Stomach (tissue), 19 donors: ENCODE measurements at places on chromosomes 5 and 9.

DNA sequence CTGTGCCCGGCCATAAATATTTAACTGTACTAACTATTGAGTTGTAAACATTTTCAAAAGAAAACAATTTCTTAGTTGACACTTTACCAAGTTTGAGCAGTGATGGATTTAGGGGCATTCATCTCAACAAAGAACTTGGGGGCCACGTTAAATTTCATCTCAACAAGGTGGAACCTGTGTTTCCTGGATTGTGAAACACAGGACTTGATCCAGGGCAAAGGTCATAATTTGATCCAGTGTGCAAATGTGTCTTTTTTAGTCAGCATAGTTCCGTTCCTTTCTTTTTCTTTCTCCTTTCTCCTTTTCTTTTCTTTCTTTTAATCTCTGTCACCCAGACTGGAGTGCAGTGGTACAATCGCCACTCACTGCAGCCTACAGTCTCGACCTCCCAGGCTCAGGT, 3.1 kb downstream of the GFRA3 start:
- DNase-seq = no peak

- no peak for DNase-seq
Measured at GRCh38 chr5:61670941-61671340, 338.9 kb downstream of the ZSWIM6 start.

DNA sequence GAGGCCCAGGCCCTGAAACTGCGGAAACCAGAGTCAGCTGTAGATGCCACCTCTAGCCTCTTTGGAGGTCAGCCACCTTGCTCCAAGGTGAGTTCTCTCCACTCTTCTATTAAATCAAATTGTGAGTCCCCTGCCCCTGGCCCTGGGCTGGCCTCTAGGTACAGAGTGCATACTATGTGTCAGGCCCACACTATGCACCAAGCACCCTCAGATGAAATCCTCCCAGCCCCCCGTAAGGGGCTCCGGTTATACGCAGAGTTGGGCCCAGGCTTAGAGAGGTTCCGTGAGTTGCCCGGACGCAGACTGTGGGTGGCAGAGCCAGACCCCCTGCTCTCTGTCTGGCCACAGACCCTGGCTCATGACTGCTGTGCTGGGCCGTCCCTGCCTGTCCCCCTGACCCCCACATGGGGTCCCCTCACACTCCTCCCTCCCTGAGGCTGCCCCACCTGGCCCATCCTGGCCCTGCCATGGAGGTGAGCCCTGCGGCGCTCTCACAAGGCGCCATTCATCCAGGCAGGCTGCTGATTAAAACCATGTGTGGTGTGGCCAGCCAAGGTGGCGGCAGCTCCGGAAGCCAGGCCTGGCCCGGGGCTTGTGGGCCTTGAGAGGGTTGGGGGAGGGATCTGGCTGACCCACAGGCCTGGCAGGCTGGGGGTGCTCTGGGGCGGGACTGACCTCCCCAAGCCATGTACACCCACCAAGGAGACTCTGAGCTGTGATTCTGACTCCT, 65.5 kb upstream of the SYNPO start:
- no peak for DNase-seq

- no peak for DNase-seq
Measured at GRCh38 chr5:62509806-62510205, 68.8 kb upstream of the LRRC70 start.

DNA sequence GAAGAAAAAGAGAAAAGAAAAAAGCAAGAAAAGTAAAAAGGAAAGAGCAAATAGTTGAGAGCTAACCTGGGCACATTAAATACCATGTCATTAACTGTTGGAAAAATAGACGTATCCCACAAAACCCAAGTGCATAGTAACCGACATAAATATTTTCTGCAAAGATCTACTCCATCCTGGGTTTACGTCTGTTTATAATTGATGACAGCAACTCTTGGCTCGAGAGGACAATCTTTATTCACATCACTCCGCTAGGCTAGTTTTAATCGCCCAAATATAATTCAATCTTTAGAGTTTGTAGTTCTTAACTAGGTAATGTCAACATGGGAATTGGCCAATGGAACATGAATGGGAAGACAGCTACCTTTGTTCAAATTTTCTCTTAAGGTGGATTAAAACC, 321.7 kb upstream of the TNC start:
- no peak for DNase-seq

- no peak for DNase-seq
Measured at GRCh38 chr5:153096381-153096780, 394.1 kb upstream of the GRIA1 start.

GRCh38 chr9:126375386-126375785, 48.8 kb downstream of the MVB12B start:
- DNase-seq = no peak

DNA sequence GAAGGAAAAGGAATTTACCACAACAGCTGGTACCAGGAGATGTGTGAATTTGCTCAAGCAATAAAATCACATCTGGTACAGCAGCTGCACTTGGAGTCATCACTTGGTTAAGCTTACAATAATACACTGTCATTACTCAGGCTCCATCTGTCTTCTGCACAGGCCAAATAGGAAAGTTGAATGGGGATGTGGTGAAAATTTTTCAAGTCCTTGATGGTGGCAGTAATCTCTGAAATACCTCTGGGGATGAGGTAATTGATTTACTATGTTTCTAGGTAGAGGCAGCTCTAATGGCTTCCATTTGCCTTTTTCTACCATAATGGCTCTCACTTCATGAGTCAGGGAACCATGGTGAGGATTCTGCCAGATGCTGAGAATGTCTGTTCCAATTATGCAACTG, 206.8 kb upstream of the ATP10B start:
- DNase-seq = no peak

DNA sequence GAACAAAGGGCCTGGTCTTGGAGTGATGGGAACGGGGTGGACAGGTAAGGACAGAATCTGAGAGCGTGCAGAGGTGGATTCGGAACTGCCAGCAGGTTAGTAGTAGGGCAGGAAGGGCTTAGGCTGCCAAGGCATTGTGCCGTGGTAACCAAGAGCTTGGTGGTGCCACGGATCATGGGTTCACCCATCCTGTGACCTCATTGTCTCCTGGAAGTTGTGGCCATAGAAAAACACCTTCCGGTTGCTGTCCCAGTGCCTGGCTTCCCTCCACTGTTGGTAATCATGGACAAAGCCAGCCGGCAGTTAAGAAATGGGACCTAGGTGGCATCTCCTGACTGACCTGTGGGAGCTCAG, 42.5 kb upstream of the CFAP157 start:
- DNase-seq = no peak

GRCh38 chr5:31563216-31563615, 31.1 kb downstream of the C5orf22 start:
- no peak for DNase-seq

DNA sequence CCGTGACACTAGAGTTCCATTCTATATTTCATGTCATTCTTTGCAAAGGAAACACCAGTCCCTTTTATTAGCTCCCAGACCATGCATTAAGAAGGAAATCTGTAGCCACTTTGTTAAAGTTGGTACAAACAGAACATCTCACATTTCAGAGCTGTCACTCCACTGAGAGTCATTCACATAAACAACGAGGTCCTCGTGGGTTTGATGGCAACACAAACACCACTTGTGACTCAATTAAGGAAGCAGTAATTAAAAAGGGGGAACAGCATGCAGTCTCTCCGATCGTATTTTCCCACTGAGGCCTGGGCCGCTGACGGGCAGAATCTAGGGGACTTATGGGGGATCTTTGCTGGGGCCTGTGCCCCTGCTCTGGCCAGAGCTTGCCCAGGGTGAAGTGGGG, 94.2 kb upstream of the ZNF618 start:
- DNase-seq = no peak

- no peak for DNase-seq
Measured at GRCh38 chr9:17521100-17521855, 57.6 kb upstream of the SH3GL2 start.

DNA sequence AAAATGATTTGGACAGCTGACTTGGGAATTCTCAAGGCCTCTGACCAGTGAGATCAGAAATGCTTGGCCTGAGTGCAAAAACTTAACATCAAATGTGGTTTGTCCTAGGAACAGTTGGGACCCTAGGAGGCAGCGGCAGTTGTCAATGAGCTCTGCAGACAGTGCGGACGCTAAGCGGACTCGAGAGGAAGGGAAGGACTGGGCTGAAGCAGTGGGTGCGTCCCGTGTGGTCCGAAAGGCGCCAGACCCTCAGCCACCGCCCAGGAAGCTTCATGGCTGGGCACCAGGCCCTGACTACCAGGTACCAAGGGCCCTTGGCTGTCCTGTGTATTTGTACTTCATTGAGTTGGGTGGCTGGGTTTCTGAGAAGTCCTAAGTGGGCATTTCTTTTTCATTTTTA, 43.7 kb upstream of the POMT1 start:
- no peak for DNase-seq

DNA sequence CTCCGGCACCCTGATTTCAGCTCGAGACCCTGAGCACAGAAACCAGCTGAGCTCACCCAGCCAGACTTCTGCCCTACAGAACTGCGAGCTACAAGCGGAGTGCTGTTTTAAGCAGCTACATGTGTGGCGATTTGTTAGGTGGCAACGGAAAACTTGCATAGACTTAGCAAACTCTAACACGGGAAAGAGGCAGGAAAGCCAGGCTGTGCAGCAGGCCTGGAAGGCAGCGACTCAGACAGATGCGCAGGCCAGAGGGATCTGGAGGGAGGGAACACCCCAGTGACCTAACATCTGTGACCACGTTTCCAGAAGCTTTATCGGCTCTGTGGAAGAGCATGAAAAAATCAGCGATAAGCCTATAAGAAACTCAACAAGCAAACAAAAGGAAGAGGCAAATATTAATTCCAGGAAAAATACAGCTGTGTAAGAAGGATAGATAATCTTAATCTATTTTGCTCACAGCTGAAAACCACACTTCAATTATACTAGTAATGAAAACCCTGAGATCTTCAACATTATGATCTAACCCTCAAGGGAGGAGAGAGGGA, 11.0 kb downstream of the UBAC1 start:
- DNase-seq = no peak

- DNase-seq = no peak
Measured at GRCh38 chr9:87063871-87064270, 116.6 kb upstream of the GAS1 start.

GRCh38 chr5:135887447-135887864, 8.2 kb downstream of the IL9 start:
- peak; percentile 57 for DNase-seq

- DNase-seq = no peak
Measured at GRCh38 chr9:134555094-134555650, 86.4 kb upstream of the COL5A1 start.

DNA sequence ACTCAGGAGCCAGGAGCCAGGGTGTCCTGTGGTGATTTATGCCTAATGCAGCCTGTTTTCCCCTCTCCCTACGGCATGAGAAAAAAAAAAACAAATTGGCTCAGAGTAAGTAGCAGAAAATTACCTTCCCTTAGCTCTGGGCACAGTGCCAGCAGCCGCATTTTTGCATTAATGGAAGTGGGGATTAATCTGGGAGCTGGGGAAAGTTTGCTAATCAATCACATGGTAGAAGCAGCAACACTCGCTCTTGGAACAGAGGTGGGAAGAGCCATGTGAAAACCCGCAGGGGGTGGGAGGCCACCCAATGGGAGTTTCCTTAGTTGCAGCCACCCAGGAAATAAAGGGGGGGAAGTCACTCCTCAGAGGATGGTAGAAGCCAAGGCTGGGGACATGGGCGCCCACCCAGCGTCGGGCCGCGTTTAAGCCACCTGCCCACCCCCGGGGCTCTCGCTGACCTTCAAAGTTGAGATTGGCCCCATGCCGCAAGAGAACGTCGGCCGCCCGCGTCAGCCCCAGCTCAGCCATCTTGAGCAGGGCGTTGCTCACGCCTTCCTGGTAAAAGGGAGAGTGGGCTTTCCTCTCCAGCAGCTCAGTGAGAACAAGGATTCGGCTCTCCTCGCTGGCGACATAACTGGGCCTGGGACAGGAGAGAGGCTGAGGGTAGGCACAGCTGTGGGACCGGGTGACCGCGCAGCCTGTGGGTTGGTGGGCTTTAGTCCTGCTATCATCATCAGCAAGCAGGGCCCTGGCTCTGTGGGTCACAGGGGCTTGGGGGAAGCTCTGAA, 1.7 kb downstream of the ASB6 start:
- DNase-seq = peak; percentile 87

DNA sequence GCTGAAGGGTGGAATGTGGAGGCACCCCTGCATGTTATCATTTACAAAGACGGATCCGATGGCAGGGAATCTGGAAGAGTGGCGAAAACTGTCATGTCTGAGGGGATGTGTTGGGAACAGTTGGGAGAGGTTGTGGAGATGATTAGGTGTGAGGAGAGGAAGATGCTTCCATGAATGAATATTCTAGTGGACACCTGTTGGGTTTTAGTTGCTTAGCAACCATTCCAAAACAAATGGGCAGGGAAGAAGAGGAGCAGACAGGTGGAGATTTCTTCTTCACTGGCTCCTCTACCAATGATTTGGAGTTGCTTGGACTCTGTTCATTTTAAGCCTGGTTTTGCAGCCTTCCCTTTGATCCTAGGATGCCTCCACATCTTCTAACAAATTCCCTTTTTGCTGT, 465.3 kb upstream of the CLINT1 start:
- DNase-seq = no peak

DNA sequence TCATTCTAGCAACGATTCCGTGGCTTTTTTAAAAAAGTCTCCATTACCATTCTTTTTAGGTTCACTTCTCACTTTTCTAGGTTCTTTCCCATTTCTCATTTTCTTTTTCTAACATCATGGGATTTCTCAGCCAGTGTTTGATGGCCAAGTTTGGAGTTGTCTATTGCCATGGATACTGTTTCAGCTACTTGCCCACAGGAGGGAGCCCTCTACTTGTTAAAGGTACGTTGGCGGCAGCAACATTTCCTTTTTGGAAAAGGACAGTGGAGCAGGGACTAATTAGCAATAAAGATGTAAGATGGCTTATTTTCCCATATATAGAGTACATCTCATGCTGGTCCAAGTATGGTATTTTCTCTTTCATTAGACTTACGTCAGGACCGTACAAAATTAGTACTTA, 2257.5 kb upstream of the C9orf72 start:
- DNase-seq = peak; percentile 63

GRCh38 chr5:118580949-118581348, 407.4 kb downstream of the DTWD2 start:
- no peak for DNase-seq

- no peak for DNase-seq
Measured at GRCh38 chr5:67542479-67542878, 345.9 kb upstream of the CD180 start.

- DNase-seq = no peak
Measured at GRCh38 chr5:35664584-35664983, 46.9 kb downstream of the SPEF2 start.
